ENCODE measurements at places on chromosomes 5 and 9.

DNA sequence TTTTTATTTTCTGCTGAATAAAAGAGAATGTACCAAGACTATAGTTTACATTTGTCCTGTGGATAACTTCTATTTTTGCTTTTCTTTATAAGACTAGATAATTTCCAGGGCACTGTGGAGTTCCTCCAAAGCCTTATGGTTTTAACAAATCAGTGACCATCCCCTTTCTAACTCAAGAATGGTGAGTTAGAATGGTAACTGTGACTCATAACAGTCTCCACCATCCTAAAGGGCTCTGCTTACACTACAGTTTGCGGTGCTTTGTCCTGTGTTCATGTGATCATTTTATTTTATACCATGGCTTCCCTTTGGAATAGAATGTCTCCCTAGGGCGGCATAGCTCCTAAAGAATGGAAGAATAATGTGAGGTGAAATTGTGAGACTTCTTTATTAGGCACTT lies 30.2 kb downstream of the WDR36 start:
- DNase-seq, result no peak

GRCh38 chr5:64876203-64876602 lies 107.5 kb downstream of the CWC27 start:
- DNase-seq, result no peak

DNA sequence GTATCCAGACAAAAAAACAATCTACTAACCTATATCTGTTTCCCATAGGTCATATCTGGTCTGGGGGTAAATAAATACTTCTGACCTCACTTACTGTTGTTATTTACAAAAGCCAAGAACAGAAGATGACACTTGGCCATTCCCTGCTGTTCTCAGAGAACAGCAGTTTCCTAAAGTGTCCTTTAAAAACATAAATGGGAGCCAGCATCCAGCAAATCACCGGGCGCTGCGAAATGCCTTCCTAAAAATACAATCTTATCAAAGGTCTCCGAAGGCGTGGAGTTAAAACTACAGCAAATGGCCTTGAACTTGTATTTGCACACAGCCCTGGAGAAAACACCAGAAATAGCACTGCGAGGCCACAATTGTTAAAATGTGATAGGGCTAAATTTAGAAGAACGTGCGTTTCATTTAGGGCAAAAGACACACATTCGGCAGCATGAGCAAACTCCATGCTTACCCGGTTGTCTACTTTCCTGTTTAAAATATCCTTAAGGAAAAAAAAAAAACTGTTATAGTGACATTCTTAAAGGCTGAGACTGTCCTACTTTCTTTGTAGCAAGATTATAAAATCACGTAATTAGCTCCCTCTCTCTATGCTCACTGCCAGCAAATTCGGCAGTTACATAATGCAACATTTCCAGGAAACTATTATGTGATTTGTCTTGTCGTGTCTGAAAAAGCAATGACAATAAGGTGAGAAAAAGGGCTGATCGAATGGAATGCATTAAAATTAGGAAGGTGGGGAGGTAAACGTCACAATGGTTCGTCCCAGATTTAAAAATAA lies 1.5 kb downstream of the NFIL3 start:
- no peak for DNase-seq

DNA sequence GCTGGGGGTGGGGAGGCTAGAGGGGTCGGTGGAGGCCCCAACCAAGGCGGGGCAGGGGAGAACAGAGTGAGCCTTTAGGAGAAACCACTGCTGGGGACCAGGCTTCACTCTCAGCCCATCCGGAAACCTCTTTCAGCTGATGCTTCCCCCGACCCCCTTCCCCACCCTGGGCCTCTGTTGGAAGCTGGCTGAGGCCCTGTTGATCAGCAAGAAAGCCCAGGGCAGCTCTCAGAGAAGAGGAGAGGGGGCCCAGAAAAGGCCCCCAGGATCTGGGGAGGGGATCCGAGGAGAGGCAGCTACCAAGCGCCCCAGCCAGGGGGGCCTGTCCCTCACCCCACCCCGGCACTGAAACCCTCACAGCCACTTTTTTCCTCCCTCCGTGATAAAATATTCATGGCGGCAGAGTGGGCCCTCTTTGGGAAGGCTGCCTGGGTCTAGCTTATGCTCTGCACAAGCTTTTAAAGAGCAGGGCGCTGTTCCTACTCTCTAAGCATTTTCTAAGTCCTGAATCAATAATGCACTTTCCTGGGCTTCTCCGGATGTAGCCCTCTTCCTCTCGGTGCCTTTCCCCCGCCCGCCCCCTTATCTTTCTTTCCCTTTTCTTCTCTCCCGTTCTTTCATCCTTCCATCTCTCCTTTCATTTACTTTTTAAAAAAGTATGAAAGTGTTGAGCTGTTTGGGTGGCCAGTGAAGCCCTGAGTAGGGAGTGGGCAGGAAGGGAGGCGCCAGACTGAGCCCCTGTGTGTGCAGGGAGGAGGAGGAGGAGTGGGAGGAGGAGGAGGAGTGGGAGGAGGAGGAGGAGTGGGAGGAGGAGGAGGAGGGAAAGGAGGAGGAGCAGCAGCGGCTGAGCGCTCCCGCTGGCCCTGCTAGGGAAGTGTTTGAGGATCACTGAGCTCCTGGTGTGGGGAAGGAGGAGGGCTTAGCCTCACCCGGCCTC lies 23.5 kb downstream of the NTNG2 start:
- DNase-seq, result no peak

DNA sequence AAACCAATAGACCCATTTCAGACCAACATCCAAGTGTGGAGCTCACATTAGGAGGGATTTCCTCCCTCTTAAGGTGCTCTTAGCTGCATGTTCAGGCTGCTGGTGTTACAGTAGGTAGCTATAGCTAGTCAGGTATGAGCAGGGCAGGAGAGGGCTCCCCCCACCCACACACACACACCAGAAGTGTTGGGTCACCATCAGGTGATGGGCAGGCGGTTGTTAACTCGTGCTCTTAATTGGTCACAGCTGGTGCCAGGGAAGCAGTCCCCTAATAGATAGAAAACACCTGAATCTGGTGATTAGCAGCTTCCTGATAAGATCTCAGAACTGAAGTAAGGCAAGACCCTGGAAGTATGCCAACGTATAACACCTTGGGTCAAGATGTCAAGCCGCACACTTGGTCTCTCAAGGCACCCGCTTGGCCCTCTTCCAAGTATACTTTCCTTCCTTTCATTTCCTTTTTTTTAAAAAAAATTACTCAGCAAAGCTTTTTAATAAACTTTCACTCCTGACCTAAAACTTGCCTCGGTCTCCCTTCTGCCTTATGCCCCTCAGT lies 532.4 kb downstream of the DNAH5 start:
- peak; percentile 25 for DNase-seq

DNA sequence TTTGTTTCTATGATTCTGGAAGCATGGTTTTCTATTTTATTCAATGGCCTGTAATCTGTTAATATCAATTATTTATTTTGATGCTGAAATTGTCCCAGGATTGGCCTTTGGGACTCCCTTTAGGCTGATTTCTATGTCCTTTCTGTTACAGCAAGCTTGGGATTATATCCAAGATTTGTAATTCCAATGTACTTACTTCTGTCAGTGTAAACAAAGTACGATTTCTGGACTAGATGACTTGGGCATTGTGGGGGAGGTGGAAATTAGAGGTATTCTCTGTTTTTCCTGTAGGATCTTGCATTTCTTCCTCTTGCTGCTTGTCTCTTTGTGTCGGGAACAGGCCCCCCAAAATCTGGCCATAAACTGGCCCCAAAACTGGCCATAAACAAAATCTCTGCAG lies 3.7 kb downstream of the PCDHGA12 start:
- DNase-seq, result no peak

GRCh38 chr9:738209-738915 lies 103.1 kb upstream of the DMRT1 start:
- DNase-seq, result no peak

- no peak for DNase-seq
These were observed 127.8 kb downstream of the MED27 start for GRCh38 chr9:131951905-131952304.

GRCh38 chr5:54785729-54786591 lies 199.4 kb downstream of the ESM1 start:
- DNase-seq, result peak; percentile 40

GRCh38 chr9:134268747-134269146 lies 57.5 kb upstream of the RXRA start:
- no peak for DNase-seq

- DNase-seq, result no peak
These were observed 106.0 kb downstream of the SMARCA2 start for GRCh38 chr9:2120926-2121689.

GRCh38 chr5:14777187-14777586 lies 94.4 kb downstream of the ANKH start:
- no peak for DNase-seq

All from COR-L47 (cell line).